ENCODE measurements at places on chromosomes 5 and 9.

- no peak for DNase-seq
Measured at GRCh38 chr9:4904322-4905134, 80.5 kb upstream of the JAK2 start.

- no peak for DNase-seq
Measured at GRCh38 chr5:55601204-55601618, 66.4 kb upstream of the PLPP1 start.

- peak; percentile 20 for DNase-seq
Measured at GRCh38 chr9:85900504-85901201, 40.3 kb upstream of the NAA35 start.

GRCh38 chr9:131529597-131530545 lies 1.2 kb downstream of the UCK1 start:
- DNase-seq: no peak

- DNase-seq: no peak
Measured at GRCh38 chr9:126604059-126605055, 9.4 kb upstream of the LMX1B start.

GRCh38 chr9:88237991-88238571 lies 99.8 kb upstream of the SPATA31C2 start:
- DNase-seq: no peak

DNA sequence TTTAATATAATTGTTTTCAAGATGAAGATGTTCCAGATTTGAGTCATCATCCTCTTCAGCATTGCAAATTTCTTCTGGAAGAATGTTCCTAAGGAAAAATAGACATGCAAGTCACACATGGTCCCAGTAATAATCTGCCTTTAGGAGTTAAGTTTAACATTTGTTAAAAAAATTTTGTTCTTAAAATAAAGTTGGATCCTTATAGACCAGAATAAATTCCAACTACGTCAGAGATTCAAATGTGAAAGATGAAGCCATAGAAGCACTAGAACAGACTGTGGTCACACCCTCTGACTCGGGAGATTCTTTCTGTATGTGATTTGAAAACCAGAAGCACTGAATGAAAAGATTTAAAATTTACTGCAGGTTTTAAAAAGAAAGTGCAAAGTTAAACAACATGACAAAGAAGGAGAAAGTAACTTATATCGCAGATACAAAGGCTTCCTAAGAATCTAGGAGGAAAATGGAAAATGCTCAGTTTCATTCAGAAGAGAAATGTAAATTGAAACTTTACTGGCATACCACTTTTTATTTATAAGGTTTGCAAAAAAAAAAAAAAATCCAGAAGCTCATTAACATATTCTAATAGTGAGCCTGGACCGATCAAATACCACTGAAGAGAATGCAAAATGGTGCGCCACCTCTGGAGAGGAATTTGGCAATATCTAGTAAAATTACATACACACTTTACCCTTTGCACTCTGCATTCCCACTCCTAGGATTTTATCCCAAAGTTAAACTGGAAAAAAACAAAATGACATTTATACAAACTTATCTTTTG lies 14.3 kb upstream of the ASPN start:
- no peak for DNase-seq

- no peak for DNase-seq
Measured at GRCh38 chr5:80399526-80400239, 8.2 kb upstream of the ZFYVE16 start.

DNA sequence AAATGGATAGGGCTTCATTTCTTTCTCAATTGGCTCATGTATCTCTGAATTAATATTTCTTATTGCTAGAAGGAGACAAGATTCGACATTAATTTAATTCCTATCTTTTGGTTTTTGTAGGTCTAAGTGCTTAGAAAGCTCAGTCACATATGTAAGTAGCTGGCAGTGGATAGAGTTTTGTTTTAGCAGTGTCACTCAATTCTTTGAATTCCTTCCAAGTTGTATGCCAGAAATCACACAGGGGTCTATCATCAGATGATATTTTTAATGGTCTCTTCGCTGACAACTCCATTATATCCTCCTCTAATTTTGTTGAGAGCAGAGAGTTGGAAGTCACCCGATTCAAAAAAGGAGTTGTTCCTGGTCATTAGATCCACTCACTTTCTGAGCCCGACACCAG lies 82.7 kb downstream of the AMBP start:
- no peak for DNase-seq

DNA sequence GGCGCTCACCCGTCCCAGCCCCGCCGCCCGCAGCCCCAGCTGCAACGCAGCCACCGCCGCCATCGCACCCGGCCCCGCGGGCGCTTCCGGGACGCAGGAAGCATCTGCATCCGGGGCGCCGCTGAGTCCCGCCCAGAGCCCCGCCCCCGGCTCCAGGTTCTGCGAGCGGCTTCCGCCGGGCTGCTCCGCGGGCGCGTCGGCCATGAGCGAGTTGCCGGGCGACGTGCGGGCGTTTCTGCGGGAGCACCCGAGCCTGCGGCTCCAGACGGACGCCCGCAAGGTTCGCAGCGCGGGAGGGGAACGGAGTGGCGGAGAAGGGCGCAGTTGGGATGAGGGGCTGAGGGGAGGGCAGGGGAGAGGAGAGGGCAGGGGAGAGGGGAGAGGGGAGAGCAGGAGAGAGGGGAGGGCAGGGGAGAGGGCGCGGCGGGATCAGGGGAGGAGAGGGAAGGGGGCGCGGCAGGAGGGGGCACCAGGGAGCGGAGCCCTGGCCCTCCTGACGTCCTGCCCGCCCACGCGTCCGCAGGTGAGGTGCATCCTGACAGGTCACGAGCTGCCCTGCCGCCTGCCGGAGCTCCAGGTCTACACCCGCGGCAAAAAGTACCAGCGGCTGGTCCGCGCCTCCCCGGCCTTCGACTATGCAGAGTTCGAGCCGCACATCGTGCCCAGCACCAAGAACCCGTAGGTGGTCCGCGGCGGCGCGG lies at the start of the genes SURF1 and SURF2:
Gene SURF1, minus strand, starts transcription at position 97 of the 701 bp plus-strand sequence. Its CDS starts 34 bp downstream, at position 63.
Gene SURF2, plus strand, starts transcription at position 160 of the 701 bp plus-strand sequence. Its CDS starts 43 bp downstream, at position 203.
- DNase-seq: peak; percentile 29

GRCh38 chr5:149757197-149757947 lies 27.3 kb downstream of the PPARGC1B start:
- DNase-seq: no peak

DNA sequence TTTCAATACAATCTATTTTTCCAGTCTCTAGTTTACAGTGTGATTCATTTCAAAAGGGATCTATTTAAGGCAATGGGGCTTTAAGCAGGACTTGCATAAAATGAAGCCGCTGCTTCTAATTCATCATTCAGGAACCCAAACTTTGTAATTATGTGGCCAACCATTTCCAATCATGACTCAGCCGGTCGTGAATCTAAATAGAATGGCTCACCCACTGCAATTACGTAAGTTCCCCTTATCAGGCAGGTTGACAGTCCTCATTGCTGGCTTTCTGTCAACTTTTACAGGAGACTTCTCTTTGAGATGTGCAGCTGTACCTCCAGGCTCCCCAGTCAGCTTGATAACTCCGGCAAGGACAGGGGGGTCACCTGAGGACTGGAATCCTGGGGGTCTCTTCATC lies 152.8 kb upstream of the DAP start:
- DNase-seq: peak; percentile 38

DNA sequence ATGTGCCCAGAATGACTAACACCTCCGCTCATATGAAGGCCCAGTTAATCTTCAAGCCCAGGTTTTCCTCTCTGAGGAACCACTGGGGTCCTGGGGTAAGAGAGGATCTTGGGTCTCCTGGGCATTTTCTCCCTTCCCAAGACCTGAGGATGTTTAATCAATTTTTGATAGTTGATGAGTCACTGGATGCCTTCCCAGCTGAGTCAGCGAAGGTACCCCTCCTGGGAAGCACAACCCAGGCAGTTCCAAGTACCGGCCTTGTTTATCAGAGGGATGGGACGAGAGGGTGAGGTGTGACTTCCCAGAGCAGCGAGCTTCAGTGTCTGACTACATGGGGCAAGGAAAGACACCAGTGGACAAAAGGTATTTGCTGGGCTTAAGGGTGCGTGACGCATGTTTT lies 119.6 kb upstream of the IL12B start:
- no peak for DNase-seq

DNA sequence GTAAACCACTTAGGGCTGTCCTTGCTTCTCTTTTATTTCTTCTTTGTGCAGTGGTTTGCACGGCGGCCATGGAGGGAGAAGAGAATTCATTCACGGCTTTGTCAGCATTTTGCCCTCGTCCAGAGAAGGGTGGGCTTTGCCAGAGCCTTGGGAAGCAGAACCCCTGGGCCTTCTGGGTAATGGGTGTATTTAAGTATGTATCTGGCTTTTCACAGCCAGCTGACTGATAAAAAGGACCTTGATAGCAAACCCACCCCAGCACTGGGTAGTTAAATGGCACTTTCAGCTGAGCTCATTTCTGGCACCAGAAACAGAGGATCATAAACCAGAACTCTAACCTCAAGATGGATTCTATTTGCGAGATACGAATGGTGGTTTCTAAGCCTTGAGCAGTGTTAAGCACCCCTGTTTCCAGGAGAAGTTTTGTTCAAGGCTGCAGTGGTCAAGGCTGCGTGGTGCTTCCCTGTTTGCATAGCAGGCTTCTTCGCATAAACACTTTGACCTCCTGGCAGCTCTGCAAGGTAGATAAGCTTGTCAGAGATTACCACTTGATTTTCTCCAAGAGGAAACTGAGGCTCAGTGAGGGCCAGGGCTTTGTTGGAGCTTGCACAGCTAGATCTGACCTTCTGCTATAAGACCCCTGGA lies 441.6 kb upstream of the KLF4 start:
- no peak for DNase-seq

GRCh38 chr5:123086376-123087055 lies 2.5 kb upstream of the PRDM6 start:
- no peak for DNase-seq

GRCh38 chr5:172640822-172641358 lies at the start of gene NEURL1B:
Gene NEURL1B, plus strand, starts transcription at chr5:172641263. Its CDS starts 144 bp downstream, at chr5:172641407.
- DNase-seq: peak; percentile 75

GRCh38 chr9:223152-223551 lies 8.5 kb downstream of the DOCK8 start:
- no peak for DNase-seq

DNA sequence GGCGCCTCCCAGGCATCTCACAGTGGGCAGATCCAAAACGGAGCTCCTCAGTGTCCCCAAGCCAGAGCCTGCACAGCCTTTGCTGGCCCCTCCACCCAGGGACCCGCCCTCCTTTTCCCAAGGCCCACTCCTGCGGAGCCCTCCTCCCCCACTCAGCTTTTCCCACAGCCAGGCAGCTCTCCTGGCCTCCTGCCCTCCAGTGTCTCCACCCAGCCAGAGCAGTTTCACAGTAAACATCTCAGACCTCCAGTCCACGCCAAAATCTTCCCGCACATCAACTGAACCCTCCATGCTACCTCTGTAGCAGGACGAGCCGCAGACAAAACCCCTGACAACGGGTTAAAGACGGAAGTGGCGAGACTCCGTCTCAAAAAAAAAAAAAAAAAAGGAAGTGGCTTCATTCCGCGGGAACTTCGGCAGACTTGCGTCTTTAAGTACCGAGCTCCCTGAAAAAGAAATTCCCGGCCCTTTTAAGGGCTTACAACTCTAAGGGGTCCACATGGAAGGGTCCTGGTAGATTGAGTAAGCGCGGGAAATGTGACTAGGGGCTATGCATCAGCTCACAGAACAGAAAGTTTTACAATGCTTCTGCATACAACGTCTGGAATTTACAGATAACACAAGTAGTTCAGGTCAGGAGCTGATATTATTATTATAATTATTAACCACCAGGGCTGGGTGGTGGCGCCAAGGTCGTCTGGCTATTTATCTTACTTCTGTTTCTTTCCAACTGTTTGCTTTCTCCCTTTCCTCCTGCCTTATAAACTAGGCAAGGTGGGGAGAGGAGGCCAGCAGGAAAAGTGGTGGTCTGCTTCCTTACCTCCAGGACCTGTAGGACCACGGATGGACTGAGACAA lies 11.4 kb upstream of the GRIN1 start:
- peak; percentile 43 for DNase-seq

GRCh38 chr9:27528076-27528885 lies 1.3 kb downstream of the MOB3B start:
- DNase-seq: no peak

- DNase-seq: no peak
Measured at GRCh38 chr5:139895647-139896046, 100.0 kb downstream of the PSD2 start.

- DNase-seq: no peak
Measured at GRCh38 chr9:88308831-88309560, 79.2 kb upstream of the SPIN1 start.

- no peak for DNase-seq
Measured at GRCh38 chr5:6572086-6572824, 60.6 kb downstream of the NSUN2 start.

DNA sequence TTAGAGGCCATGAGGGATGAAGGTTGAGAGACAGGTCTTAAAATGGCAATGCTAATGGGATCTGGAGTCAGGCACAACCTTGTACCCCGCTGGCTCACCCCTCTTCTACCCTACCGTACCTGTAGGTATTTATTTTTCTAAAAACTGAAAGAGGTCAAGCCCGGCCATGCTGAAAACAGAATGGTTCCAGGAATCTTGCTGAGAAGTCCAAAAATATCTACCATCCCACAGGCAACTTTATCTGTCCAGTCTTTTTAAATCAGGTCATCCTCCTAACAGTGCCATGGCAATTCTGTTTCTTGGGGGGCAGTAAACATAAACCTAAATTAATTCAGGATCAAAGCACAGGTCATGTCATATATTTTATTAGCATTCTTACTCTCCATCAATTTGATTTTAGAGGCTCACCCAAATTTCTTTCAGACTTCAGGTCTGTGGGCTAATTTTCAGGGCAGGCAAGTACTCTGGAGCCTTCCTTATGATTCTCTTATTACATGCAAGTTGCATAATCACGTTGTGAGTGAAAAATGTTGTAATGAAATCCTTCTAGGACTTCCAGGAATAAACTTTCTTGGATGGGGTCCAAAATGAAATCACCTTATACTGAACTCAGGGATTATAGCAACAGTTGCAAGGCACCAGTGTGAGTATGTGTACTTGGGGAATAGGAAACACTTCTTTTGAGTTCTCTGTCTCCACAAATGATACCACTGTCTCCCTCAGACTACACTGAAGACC lies 102.7 kb upstream of the NREP start:
- no peak for DNase-seq

DNA sequence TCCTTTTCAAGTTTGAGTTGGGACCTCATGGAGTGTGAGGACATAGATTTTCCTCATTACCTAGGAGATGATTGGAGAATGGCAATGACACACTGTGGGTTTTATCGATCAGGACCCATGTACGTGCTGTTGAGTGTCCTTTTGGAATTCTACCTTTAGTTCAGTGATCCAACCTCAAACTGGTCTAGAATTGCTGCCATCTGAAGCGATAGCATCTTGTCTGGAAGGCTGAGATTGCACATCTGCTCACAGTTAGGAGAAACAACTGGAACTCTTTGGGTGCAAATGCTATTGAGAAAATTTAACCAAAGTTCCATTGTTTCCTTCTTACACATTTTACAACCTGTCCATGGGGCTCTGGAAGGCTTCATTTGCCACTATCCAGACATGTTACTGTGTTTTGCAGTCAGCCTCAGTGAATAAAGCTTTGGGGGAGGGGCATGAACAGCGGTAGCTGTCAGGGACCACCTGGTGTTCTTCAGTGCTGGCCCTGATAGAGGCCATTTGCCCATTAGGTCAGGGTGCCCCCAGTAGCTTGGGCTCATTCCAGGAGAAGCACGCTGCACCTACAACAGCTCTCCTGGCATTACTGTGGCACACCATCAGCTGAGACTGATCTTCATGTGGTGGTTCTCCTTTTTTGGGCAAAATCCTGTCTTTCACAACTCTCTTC lies 123.1 kb downstream of the PDE8B start:
- no peak for DNase-seq

GRCh38 chr5:176890455-176891330 lies 8.5 kb downstream of the HK3 start:
- no peak for DNase-seq

Data from GDM1 (cell line).